MCF 10A (cell line): ENCODE measurements at places on chromosomes 7 and 10. TPM values are rescaled to one million over a fixed set of nuclear protein-coding genes. Genes with fewer than 3 reads are reported as not detected.
A peak's percentile ranks its signal among the peaks of the same experiment; 100 is the strongest.

Gene C1GALT1
- 30.9 and 39.6 TPM in 2 replicates for total RNA-seq

Gene KCNIP2
- total RNA-seq: 2.1 and 2.6 TPM in 2 replicates

GRCh38 chr7:39240864-39241263, 263.2 kb downstream of the POU6F2 start:
- DNase-seq: peak; percentile 22

Gene HOXA11
- 0.29 and 0.84 TPM in 2 replicates for total RNA-seq

DNA sequence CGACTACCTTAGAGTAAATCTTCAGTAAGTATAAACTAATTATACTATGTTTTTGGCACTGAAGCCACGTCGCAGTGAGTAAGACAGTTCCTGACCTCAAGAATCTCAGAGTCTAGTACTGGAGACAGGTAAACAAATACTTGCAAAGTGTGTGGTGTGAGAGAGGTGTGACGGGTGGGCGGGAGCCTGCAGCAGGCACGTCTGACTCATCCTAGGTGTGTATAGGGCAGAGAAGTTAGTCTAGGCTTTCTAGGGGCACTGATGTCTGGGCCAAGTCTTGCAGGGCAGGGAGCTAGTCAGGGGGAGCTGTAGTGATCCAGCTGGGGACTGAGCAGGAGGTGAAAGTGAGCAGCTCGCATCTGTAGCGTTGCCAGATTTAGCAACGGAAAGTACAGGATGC, 35.9 kb upstream of the SFTPD start:
- DNase-seq: peak; percentile 88

DNA sequence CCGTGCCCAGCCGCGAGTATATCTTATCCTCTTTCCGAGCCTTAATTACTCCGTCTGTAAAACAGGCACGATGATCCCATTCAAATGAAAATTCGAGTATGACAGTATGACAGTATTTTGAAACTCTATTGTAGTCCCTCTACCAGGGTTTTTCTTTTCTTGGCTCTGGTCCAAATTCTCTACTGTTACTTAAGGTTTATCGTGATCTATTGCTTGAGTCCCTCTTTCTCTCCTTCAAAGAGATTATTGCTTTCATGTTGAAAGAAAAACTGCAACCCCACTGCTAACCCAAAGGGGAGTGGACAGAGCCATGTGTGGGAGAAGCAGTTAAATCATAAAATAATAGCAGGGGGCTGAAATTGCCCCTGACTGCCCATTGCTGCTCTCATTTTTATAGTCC, 1156.6 kb upstream of the AUTS2 start:
- DNase-seq: no peak

DNA sequence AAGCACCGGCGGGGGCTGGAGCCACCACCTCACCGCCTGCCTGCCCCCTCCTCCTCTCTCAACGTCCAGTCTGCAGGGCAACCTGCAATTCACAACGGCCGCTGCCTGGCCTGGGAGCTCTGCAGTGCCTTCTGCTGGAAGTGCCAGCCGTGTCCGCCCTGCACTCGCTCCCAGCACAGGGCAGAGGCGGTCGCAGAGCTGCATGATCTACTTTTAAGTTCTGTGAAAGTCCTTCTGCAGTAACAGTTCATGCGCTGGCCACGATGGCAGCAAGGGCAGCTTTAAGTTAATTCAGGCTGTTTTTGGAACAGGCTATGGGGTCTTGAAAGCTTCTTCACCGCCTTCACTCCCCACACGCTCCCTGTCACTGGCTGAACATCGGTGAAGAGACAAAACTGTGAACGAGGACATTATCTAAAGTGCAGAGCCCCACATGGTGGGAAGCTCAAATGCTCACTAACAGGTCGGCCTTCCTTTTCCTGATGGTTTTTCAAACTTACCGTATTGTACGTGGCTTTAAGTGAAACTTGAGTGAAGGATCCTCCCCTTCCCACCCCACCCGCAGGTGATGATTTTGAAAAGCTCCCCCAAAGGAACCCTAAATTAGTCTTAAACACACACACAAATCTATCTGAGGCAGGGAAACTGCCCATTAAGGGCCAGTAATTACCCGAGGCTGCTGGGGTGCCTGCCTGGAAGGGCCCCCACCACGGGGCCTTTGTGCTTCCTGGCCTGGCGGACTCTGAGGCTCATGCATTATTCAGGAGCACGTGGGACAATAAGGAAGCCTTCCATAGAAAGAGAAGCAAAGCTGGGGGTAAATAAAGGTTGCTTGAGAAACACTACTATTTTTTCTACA, 504.3 kb downstream of the DNAJB6 start:
- DNase-seq: no peak

DNA sequence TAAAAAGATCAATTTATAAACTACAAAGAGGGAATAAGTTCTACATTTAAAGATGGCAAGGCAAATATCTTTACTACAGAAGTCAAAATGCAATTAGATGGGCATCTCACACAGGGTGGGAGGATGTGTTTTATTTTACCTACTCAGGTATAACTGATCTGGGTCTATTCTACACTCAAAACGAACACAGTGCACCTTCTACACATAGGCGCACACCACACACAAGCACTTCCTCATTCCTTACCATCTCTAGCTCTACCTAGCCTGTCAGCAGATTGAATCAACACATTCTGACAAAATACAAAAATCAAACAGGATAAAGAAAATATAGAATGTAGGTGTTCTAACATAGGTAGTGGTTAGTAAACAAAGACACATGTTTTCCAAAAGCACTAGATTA, 64.8 kb downstream of the SGCE start:
- DNase-seq: no peak

GRCh38 chr7:97430006-97430405, 301.9 kb upstream of the TAC1 start:
- no peak for DNase-seq

Gene CPN1
- not detected in 2 replicates for total RNA-seq

DNA sequence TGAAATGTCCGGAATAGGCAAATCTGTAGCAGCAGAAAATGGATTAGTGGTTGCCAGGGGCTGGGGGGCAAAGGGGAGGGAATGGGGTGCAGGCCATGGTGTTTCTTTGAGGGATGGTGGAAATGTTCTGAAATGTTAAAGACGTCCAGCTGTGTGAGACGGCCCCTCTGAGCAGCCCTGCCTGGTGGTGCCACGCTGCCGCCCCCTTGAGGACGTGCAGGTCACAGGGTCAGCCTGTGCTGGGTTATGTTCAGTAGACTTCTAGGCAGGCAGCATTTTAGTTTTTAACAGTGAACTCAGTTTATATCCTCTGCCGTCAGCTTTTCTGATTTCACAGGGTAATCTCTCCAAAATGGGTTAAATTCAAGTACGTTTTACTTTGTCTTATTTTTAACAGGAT, 9.4 kb downstream of the NUB1 start:
- no peak for DNase-seq

- DNase-seq: peak; percentile 67
Measured at GRCh38 chr7:30740417-30741181, 11.3 kb upstream of the INMT start.

- DNase-seq: peak; percentile 60
Measured at GRCh38 chr7:101823096-101823495, 5.7 kb downstream of the CUX1 start.

DNA sequence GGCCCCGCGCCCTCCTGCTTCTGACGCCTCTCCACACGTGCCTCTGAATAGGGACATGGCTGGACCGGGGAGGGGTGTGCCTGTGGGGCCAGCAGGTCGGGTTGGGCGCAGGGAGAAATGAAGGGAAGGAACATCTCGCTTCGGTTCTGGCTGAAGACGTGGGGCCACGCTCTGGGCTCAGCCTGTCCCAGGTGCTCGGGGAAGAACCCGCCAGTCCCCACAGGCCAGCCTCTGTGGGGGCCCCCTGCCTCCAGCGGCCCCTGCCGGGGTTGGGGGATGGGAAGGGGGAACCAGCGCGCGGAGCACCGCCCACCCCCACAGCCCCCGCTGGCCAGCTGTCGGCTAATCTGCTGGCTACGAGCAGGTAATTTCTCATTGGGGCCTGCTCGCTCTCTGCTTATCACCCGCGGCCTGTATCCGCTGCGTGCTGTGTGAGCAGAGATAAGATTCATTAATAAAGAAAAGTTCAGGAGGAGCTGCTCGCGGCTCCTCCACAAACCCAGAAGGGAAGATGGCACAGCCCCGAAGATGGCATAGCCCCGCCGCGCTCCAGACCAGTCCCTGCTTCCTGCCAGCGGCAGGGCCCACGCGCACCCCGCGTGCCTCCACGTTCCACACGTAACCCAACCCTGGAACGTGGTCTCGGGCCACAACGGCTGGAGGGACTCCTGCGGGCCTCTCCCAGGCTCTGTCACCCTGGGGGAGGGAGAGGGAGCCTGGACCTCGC, 186.2 kb downstream of the ELFN1 start:
- no peak for DNase-seq

- no peak for DNase-seq
Measured at GRCh38 chr10:62623223-62623622, 181.3 kb upstream of the ADO start.

- DNase-seq: no peak
Measured at GRCh38 chr10:79585870-79586527, 24.7 kb upstream of the SFTPA1 start.

GRCh38 chr7:132672200-132672990, 96.1 kb upstream of the PLXNA4 start:
- DNase-seq: no peak

Gene KIN
- total RNA-seq: 13.0 and 15.8 TPM in 2 replicates

GRCh38 chr7:101747879-101748345, 69.5 kb upstream of the CUX1 start:
- no peak for DNase-seq

Gene ACTR3C
- total RNA-seq: 3.5 and 3.6 TPM in 2 replicates

Gene GAD2
- not detected in 2 replicates for total RNA-seq

Gene HOXA4
- 2.6 and 3.7 TPM in 2 replicates for total RNA-seq

DNA sequence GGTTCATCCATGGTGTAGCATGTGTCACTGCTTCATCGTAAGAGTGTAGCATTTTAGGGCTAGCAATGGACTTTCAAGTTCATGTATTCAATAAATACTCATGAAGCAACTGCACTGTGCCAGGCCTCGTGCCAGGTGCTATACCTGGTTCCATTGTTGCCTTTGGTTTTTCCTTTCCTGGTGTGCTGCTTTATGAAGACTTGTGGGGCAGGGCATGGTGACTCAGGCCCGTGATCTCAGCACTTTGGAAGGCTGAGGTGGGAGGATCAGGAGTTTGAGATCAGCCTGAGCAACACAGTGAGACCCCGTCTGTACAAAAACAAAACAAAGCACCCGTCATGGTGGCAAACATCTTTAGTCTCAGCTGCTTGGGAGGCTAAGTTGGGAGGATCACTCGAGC, 2.2 kb upstream of the CPA4 start:
- peak; percentile 88 for DNase-seq

- peak; percentile 69 for DNase-seq
Measured at GRCh38 chr10:53403688-53404087, 631.1 kb upstream of the MBL2 start.

DNA sequence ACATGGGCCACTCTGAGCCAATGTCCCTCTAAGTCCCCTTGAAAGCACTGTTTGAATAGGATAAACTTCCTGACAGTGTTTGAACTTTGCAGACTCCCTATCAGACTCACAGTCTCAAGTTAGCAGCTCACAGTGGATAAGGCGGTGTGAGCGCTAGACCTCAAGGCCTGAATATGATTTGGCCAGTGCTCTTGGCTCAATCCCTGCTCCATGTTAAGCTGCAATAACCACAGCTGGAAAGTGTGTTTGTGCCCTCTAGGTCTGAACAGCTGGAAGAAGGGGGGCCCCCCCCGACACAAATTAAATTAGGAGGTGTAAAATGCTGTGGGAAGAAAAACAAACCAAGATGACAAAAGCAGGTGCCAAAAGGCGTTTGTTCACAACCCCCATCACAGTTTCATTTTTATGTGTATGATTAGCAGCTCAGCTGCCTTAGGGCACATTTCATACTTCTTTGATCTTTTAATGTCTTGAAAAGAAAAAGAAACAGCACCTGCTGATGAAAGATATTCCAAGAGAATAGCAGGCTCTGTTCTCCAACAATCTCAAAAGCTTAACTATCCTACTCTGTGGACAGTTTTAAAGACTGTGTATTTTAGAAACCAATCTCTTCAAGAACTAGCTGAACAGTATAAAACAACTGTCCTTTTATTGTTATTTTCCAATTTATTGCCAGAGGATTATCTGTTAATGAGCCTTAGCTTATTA, 167.6 kb downstream of the SNX13 start:
- DNase-seq: no peak

DNA sequence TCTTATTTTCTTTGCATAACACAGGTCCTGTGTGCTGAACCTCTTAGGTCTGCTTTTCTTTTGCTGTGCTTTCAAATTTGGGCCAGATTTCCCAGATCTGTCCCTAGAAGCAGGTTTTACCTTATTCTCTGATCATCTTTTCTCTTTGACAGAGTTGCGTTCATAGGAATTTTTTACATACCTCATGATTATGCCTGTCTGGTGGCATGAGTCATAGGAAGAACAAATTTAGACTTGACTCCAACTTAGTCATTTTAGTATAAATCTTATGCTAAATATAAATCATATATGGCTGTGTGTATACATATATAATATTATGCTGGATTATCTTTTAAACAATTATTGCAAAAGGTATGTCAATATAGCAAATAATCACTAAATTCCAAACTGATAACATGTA, 1038.9 kb downstream of the GRM8 start:
- DNase-seq: peak; percentile 42

DNA sequence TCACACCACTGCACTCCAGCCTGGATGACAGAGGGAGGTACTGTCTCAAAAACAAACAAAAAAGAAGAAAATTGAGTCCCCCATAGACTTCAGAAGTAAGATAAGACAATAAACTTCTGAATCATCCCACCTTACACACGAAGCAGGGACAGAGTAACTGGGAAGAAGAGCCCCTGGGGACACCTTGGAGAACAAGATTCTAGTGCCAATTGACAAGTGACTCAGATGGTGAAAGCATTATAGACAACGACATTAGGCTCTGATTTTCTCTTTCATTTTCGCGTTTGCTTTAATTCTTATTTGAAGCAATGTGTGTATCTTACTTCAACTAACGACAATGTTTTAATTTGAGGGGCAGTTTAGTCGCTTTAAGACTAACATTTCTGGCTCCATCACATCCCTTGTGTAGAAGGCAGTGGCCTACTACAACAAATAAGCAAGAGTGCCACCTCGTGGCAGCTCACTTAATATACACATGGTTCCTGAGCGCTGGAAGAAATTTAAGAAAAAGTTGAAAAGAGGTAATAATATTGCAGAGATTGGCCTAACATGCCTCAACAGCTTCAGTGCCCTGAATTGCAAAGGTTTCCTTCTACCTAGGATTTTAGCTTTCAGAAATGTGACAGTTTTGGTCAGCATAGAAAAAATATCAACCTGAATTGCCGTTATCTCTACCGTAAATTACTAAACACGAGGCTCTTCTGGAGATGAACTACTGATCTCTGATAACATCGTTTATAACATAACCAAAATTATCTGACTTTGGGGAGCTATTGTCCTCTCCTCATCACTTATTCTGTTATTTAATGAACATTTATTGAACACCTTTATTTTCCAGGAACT, 36.7 kb downstream of the ASNS start:
- DNase-seq: peak; percentile 69

DNA sequence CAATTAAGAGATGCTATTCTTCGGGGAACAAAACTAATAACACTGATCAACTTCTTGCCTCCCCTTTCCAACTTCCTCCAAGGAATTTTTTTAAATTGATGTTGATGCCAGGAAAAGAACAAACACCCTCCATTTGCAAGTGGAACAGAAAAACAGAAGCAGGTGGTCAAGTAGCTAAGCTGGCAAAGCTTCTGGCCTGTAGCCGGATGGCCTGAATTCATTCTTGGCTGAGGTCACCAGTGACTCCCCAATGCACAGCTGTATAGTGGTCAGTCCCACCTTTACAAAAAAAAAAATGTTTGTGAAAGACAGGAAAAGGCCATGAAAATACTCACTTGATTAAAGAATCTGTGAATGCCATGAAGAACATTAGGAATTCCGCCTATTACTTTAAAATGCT, 39.1 kb downstream of the DOCK4 start:
- no peak for DNase-seq

GRCh38 chr7:105876964-105877601, 684 bp upstream of the ATXN7L1 start:
- peak; percentile 30 for DNase-seq
